ENCODE measurements at places on chromosomes 5 and 9. TPM values are rescaled to one million over a fixed set of nuclear protein-coding genes. Genes with fewer than 3 reads are reported as not detected.

Gene RANBP17
- total RNA-seq = 15.4 TPM

Gene JADE2
- total RNA-seq = 99.6 TPM

Gene EQTN
- total RNA-seq = 1.4 TPM

Gene TRMO
- 20.3 TPM for total RNA-seq

Gene THBS4
- total RNA-seq = 1.4 TPM

Gene SMIM15
- 68.1 TPM for total RNA-seq

Gene GABBR2
- total RNA-seq = 0.06 TPM

Gene CDKN2B
- total RNA-seq = 1.8 TPM

Gene PJA2
- total RNA-seq = 103 TPM

Gene ODF2
- total RNA-seq = 23.6 TPM

Gene GOLGA2
- total RNA-seq = 79.7 TPM

Gene MCIDAS
- 0.13 TPM for total RNA-seq

Gene NFIB
- 112 TPM for total RNA-seq

Gene GNA14
- total RNA-seq = 10.4 TPM

Gene REXO4
- total RNA-seq = 17.5 TPM

Gene CYLC2
- total RNA-seq = not detected

Gene RAI14
- total RNA-seq = 60.3 TPM

Gene PLPPR1
- 0.98 TPM for total RNA-seq

Gene SELENOP
- 305 TPM for total RNA-seq

Gene PCDHB13
- total RNA-seq = 5.9 TPM

Gene MAP1B
- 57.0 TPM for total RNA-seq

Gene NUTM2F
- total RNA-seq = not detected

Gene MTRR
- 75.8 TPM for total RNA-seq

Gene PCDHA6
- total RNA-seq = 3.6 TPM

Gene ADRB2
- 5.0 TPM for total RNA-seq

Gene MYORG
- 8.1 TPM for total RNA-seq

Gene ZNF608
- total RNA-seq = 35.8 TPM

Gene HAVCR2
- total RNA-seq = 14.6 TPM

Gene NSG2
- not detected for total RNA-seq

Gene UHRF2
- total RNA-seq = 45.1 TPM

Gene PCDHA13
- 1.8 TPM for total RNA-seq

Gene C8G
- total RNA-seq = 1.9 TPM

All from kidney (tissue), 22 donors.